ENCODE measurements at places on chromosomes 6 and 20. TPM values are rescaled to one million over a fixed set of nuclear protein-coding genes. Genes with fewer than 3 reads are reported as not detected.

JAG1 gene
- polyA plus RNA-seq: 12.7 TPM

LY6G5B gene
- 4.5 TPM for polyA plus RNA-seq

CASP8AP2 gene
- polyA plus RNA-seq: 3.1 TPM

MYMX gene
- polyA plus RNA-seq: 0.19 TPM

AURKA gene
- 14.4 TPM for polyA plus RNA-seq

GABRR2 gene
- 0.81 TPM for polyA plus RNA-seq

GPLD1 gene
- polyA plus RNA-seq: not detected

CALHM4 gene
- polyA plus RNA-seq: not detected

DNA sequence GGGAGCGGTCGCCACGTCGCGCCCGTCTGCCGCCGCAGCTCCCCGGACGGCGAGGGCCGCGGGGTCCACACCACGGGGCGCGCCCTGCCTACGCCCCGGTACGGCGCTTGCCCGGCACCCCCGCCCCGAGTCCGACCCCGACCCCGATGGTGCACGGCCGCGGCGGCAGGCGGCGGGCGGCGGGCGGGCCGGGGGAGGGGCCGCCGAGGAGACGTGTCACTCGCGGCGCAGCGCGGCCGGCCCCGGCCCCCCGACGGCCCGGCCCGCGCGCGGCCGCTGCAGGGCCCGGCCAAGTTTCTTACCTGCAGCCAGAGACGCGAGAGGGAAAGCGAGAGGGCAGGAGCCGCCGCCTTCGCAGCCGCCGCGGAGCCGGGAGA is 328 bp downstream of the RRBP1 start:
- H3K36me3 ChIP-seq: no peaks in the 10 kb centered on the region
- no peaks in the 10 kb centered on the region for H3K27me3 ChIP-seq
- DNase-seq: no peak
- H3K27ac ChIP-seq: peak overlapping the region; percentile 89

DNA sequence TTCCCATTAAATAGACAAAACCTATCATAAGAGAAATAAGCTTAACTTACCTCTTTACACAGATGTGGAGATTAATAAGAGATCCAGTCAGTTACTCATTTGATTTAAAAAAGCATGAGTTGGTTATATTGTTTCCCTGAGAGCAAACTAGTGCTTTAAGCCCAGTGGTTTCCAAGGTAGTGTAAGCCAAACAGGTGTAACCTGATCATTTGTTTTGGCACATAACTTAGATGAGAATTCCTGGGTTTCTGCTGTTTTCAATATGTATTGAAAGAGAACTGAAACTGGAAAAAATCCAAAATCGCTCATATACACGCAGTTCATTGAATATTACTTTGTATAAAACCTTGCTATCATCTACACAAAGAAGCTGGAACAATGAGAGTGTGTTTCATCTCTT is 30.5 kb upstream of the SMIM8 start:
- no peak for DNase-seq
- H3K27me3 ChIP-seq: no peaks in the 10 kb centered on the region
- H3K27ac ChIP-seq: no peak overlapping the region
- no peak overlapping the region for H3K4me3 ChIP-seq

DNA sequence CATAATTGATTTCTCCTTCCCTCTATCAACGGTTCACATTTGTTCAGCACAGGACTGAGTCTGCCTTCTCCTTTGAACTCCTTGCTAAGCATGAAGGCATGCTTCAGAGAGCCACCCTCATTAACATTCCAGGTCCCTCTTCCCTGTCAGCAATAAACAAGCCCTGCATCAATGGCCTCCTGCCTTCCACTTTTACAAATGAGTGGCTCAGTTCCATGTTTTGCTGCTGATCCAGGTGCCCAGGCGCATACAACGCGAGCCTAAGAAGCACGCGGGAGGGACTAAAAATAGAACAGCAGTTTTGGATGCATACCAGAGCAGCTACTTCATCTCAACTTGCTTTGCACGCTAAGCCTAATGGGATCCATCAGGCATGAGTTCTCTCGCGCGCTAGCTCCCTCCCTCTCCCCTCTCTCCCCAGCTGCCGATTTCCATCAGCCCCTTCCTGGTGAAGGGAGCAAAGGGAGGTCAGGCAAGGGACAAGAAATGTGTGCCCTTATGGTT is 53.4 kb downstream of the TRAF3IP2 start:
- peaks cover 27% of the 10 kb centered on the region for H3K4me1 ChIP-seq
- DNase-seq: peak; percentile 56
- H3K27ac ChIP-seq: peak overlapping the region; percentile 73
- H3K36me3 ChIP-seq: peaks cover 10% of the 10 kb centered on the region
- H3K27me3 ChIP-seq: no peaks in the 10 kb centered on the region

DNA sequence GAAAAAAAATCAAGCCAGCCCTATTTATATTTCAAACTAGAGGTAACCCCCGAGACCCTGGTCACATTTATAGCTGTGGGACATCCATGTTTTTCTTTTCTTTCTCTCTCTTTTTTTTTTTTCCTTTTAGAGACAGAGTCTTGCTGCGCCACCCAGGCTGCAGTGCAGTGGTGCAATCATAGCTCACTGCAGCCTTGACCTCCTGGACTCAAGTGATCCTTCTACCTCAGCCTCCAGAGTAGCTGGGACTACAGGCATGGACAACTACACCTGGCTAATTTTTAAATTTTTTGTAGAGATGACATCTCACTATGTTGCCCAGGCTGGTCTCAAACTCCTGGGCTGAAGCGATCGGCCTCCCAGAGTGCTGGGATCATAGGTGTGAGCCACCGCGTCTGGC is 12.1 kb downstream of the MAVS start:
- peaks cover 23% of the 10 kb centered on the region for H3K36me3 ChIP-seq
- DNase-seq: no peak
- H3K4me3 ChIP-seq: no peak overlapping the region
- no peak overlapping the region for H3K27ac ChIP-seq
- H3K27me3 ChIP-seq: no peaks in the 10 kb centered on the region
- no peaks in the 10 kb centered on the region for H3K4me1 ChIP-seq

DNA sequence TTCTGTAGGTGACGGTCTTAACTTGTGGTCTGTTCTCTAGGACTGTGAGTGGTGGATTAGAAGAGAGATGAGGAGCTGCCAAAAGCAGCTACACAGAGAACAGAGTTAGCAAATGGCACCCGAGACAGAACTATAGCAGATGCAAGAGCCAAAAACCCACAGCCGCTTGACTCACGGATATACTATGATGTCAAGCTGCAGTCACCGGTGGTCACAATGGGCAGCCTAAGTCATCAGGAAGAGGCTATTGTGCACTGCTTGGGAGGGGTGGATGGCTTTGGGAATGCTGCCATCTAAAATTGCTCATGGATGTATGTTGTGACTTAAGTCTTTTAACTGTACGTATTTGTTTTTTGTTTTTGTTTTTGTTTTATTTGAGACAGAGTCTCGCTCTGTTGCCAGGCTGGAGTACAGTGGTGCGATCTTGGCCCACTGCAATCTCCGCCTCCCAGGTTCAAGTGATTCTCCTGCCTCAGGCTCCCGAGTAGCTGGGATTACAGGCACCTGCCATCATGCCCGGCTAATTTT is at the start of gene GTSF1L:
GTSF1L (minus strand) TSS at position 192 of the 528 bp plus-strand sequence. CDS start 308 bp downstream, outside the sequence.
- no peak within 1 kb of the TSS for H3K27ac ChIP-seq
- no peaks in the 10 kb centered on the region for H3K4me1 ChIP-seq
- H3K4me3 ChIP-seq: no peak within 1 kb of the TSS

DNA sequence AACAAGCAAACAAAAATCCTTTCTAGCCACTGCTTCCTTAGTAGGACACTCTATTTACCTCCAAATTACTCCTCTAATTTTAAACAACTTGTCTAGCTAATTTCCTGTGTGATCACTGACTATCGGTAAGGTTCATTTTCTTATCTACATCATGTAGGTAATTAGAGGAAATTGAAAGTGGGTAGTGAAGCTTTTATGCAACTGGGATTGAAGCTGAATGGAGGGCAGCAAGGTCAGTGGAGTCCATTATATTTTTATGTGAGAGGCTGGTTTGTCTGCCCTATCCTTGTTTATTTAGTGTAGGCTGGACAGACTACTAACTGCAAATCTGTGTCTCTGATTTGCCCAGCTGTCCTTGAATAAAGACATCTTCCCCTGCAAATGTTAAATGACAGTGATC is 88.5 kb upstream of the SIM1 start:
- no peaks in the 10 kb centered on the region for H3K4me1 ChIP-seq
- no peaks in the 10 kb centered on the region for H3K27me3 ChIP-seq
- DNase-seq: no peak

GRCh38 chr6:36700071-36700812 is 2.6 kb downstream of the RAB44 start:
- DNase-seq: no peak
- no peaks in the 10 kb centered on the region for H3K27me3 ChIP-seq
- H3K36me3 ChIP-seq: no peaks in the 10 kb centered on the region
- no peak overlapping the region for H3K4me3 ChIP-seq
- no peak overlapping the region for H3K27ac ChIP-seq
- H3K4me1 ChIP-seq: peaks cover 2% of the 10 kb centered on the region

DNA sequence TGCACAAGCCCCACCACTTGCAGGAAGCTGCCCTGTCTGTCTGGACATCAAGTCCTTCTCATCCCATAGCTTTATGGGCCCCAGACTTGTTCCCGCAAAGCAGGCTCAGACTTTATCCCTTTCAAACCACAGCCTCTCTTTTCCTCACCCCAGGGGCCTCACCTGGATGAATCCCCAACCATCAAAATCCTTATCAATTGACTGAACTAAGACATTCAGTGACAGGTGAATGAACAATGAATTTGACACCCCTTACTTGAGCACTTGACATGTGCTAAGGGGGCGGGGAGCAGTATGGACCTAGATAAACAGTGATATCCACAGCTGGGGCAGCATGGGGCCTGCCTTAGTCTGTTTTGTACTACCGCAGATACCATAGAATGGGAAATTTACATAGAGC is 5.0 kb downstream of the RAB44 start:
- H3K27ac ChIP-seq: no peak overlapping the region
- no peaks in the 10 kb centered on the region for H3K27me3 ChIP-seq
- no peak overlapping the region for H3K4me3 ChIP-seq

GRCh38 chr6:34585108-34585507 is 29.0 kb upstream of the SPDEF start:
- no peaks in the 10 kb centered on the region for H3K4me1 ChIP-seq
- no peak overlapping the region for H3K4me3 ChIP-seq
- H3K27ac ChIP-seq: no peak overlapping the region
- peaks cover 2% of the 10 kb centered on the region for H3K36me3 ChIP-seq
- DNase-seq: no peak
